ENCODE measurements at places on chromosomes 2 and 18.

DNA sequence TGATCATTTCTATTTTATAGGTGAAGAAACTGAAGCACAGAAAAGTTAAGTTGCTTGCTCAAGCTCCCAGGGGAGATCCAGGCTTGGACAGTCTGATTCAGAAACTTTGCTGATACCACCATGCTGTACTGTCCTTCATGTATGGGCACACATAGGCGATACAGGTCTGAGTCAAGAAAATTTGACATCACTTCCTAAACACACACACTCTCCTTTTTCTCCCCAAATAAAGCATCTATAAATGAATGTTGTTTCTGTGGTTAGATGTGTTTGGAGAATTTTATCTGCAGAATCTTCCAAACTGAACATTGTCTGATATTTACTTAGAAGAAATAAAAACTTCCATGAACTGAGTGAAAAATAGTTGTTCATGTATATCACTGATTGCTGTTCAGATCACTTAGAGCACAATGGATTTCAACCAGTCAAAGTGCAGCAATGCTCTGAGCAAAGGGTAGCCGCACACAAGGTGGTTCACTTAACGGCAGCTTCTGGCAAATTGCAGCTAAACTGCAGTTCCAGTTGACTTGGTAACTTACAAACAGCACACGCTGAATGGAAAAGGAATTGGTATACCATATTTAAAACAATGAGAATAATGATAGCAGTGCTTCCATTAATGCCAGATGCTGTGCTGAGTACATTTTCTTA, 10.0 kb upstream of the AGFG1 start:
- no peak for DNase-seq

DNA sequence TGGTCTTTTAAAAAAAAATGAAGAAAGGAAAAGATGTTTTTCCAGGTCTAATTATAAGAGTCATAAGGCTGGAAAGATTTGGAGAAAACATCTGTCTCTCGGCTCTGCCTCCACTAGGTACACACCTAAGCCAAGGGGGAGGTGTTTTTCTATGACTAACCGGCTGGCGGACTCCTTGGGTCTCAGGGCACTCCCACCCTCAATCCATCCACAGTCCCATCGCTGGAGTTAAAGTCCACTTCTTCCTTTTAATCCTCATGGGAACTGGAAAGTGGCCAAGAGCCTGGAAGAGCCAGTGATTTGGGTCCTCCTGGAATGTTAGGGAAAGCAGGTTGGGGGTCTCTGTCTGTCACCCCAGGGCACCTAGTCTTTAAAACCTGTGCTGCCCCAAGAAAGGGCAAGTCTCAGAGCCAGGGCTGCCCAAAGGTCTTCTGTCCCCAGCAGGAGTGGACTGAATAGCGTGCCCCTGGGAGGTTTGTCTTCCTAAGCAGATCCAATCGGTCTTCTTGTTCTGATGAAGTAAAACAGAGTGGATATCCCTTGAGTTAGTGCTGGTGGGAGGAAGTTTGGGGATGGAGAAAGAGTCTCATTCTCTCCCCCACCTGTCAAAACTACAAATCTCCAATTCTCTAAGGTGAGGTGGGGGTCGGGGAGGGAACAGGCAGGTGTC, 66.4 kb downstream of the MCFD2 start:
- DNase-seq, result no peak

DNA sequence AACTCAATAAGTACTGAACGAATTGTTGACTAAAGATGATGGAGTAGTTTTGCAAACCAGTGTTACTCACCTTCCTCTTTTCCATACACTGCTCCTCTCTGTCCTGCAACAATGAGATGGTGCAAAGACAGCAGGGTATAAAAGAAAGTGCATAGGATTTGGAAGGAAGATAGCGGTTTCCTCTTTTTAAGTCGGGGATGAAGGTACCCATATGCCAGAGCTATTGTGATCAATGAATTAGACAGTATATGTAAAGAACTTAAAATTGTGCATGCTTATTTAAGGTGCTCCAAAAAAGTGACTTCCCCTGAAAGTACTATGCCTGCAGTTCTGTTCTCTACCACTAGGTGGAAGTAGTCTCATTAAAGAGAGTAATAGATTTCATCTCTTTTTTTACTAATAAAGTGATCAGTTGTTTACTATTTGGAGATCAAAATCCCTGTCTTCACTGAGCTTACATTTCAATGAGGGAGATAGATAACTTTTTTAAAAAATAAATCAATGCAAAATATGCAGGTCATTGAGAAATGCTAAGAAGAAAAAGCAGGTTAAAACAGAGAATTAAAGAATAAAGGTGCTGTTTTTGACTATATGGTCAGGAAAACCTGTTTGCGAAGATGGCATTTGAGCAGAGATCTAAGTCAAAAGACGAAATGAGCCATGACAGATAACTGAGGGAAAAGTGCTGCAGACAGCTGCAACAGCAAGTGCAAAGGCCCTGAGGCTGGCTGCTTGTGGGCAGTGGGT, 339.7 kb upstream of the SLC14A2 start:
- DNase-seq, result peak; percentile 20

GRCh38 chr2:196177124-196177523, 5.7 kb upstream of the STK17B start:
- no peak for DNase-seq

DNA sequence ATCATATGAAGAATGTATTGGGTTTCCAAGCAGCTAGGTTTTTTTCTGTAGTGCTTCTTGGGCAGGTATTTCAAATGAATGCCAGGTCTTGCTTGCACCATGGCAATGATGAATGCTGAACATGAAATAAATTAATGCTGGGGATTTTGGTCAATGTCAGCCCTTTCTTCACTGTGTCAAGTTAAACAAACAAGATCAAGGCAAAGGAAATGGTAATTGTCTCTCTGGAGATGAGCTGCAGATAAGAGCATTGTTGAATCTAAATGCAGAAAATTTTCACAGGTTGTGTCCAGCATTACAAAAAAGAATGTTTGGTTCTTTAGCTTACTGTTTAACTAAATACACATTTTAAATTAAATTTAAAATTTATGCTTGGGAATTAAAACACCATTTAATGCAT, 144.3 kb downstream of the GPD2 start:
- DNase-seq, result no peak

DNA sequence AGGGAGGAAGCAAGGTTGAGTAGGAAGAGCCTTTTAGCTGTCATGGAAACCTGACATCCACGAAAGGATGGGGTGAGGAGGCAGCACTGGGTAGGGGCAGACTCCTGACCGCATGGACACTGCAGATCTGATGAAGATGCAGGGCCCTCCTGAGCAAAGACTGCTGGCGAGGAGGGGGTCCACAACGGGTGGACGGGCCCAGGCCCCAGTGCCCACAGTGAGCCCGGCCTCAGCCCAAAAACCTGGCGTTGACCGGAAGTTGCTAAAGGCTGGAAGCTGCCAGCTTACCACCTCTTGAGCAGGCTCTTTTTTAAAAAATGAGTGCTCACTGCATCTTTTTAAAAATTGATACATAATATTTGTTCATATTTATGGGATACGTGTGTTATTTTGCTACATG, 247.3 kb downstream of the SH3BP4 start:
- DNase-seq, result no peak

GRCh38 chr2:135651717-135652116, 89.9 kb upstream of the UBXN4 start:
- peak; percentile 6 for DNase-seq

DNA sequence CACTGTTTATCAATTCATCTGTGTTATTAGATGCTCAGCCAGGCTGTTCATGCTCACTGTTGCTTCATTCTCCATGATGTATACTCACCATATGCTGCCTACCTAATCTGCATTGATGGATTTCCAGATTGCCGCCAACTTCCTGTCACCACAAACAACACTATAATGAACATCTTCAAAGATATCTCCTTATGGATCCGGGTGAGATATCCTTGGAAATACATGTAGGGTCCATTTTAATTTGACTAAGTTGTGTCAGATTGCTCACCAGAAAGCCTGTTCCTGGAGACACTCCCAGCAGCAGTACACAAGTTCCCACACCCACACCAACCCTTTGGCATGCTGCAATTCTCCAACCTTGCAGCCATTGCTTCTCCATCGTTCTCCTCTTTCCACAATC, 547.5 kb upstream of the TNP1 start:
- DNase-seq, result no peak
